ENCODE measurements at places on chromosomes 16 and 17. TPM values are rescaled to one million over a fixed set of nuclear protein-coding genes. Genes with fewer than 3 reads are reported as not detected.

HNF1B gene
- 7.0 TPM for total RNA-seq

- no peak for DNase-seq
These were observed 720 bp upstream of the ZPBP2 start for GRCh38 chr17:39867084-39867879.

- DNase-seq = no peak
These were observed 6.4 kb upstream of the SLFN12L start for GRCh38 chr17:35543856-35544255.

- no peak for DNase-seq
These were observed 86.3 kb upstream of the CACNG5 start for GRCh38 chr17:66748578-66748977.

DNA sequence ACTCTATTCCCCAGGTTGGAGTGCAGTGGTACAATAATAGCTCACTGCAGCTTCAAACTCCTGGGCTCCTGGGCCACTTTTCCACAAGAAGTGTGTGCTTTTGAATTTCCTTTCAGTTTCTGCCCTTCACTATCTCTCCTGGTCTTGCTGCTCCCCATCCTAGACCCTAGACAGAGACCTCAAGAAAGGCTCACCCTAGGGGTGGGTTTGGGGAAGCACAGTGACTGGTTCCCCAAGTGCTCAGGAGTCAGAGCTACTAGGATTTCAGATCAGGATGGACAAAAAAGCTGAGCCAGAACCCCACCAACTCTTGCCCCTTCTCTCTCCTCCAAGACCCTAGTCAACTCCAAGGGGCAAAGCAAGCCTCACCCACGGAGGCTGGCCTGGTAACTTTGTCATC, 1.6 kb upstream of the SEBOX start:
- no peak for DNase-seq

- no peak for DNase-seq
These were observed 412.2 kb downstream of the ZFHX3 start for GRCh38 chr16:72635694-72636093.

DNA sequence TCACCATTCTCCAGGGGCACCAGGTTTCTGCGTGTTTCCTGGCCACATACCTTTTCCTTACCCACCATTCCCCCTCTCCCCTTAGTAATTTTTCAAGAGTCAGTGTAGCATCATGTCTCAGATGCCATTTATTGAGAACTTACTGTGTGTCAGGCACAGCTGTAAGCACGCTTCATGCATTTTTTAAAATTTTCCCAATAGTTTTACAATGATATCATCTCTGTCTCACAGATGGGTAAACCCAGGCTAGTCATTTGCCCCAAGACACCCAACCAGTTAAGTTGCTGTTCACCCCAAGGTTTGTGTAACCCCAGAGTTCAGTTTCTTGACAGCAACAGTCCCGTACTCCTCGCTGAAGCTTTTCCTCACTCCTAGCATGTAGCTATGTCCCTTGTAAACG, 56.4 kb upstream of the IRX3 start:
- no peak for DNase-seq

C17orf107 gene
- 3.7 TPM for total RNA-seq

- DNase-seq = no peak
These were observed 302.9 kb upstream of the XYLT1 start for GRCh38 chr16:17773698-17774101.

DNA sequence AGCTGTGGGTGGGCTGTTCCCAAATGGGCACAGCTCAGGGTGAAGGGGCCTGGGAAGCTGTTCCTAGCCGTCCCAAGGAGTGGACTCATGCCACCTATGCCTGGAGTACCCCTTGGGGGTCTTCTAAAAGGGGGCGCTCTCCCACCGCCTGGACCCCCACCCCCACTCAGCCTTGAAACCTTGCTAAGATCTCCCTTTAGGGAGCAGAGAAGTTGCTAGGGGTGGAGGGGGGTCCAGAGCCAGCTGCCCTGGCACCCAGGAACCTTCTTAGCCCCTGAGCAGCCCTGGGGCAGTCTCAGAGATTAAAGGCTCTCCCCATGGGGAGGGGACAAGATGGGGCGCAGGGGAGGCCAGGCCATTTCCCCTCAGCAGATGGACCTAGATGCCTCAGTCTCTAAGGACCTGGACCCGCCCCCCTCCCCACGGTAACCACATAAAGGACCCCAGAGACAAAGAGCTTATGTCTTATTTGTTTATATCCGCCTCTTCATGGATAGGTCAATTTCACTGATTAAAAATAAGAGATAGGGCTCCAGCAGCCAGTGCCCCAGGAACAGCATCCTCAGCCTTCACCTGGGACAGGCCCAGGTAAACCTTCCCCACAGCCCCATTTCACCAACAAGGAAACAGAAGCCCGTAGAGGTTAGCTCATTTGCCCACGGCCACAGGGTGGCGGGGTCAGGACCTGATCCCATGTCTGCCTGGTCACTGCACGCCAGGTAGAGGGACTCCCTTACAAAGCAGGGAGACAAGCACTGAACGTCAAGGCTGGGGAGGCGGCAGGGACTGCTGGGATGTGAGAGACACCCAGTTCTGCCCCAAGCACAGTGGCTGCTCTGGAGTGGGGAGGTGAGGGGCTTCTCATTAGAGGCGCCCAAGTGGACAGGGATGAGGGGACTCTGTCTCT, 3.4 kb downstream of the MTSS2 start:
- DNase-seq = peak; percentile 77

DNA sequence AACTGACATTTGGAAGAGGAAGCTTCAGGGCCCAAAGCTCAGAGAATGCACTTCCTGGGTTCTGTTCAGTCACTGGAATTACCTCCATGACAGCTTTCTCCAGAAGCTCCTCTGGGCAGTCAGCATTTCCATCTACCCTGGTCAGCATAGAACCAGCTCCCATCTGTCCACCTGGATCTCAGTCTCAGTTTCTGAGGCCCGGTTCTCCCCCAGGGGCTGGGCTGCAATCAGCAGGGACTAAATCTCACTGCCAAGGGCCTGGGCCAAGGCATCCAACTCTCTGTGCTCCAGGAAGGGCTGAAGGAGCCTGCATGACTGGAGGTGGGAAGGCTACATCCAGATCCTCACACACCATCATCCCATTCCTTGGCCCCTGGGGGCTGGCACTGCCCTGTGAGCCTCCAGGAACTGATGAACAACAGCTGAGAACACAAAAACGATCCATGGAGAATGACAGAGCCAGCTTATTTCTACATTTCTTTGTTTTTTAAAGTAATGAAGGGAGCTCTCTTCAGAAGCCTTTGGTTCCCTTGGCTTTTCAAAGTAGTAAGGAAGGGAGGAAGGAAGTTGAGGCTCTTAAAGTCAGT, 66.3 kb upstream of the MRTFB start:
- no peak for DNase-seq

DNA sequence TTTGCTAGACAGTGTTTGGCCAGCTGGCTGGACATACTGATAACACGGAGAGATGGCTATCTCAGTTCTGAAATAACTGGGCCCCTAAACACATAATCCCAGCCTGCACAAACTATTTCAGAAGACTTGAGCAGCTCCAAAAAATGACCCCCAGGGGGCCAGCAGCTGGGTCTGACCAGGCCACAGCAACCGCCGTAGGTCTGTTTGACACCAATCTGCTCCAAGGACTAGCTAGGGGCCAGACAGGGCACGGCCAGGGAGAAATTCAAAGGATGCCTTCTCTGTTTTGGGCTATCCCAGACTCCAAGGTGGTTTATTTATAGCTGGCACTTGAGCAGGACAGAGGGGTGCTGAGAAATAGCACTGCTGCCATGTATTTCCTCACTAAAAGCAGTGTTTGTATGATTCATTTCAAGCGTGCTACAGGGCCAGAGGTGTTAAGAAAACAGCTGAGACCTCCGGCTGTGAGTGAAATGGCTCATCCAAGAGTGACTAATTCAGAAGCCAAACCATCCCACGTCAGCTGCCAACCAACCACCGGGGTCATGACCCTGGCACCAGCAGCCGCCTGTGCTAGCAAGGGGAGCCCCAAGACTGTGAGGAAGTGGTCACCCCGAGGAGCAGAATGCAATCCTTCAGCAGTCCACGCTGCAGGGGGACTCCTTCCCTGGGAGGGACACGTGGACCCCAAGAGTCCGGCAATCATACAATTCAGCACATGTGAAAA, 5.7 kb downstream of the GGA2 start:
- peak; percentile 74 for DNase-seq

CCL17 gene
- not detected for total RNA-seq

DNAH3 gene
- total RNA-seq = not detected

- DNase-seq = no peak
These were observed 700.3 kb downstream of the MAF start for GRCh38 chr16:78900044-78900811.

HSPB9 gene
- total RNA-seq = 0.97 TPM

- no peak for DNase-seq
These were observed 9.4 kb downstream of the GJC1 start for GRCh38 chr17:44820631-44821212.

GRCh38 chr16:12043953-12044352, 67.4 kb downstream of the SNX29 start:
- no peak for DNase-seq

GRCh38 chr17:6641247-6641863, 495 bp downstream of the TXNDC17 start:
- DNase-seq = no peak

DNA sequence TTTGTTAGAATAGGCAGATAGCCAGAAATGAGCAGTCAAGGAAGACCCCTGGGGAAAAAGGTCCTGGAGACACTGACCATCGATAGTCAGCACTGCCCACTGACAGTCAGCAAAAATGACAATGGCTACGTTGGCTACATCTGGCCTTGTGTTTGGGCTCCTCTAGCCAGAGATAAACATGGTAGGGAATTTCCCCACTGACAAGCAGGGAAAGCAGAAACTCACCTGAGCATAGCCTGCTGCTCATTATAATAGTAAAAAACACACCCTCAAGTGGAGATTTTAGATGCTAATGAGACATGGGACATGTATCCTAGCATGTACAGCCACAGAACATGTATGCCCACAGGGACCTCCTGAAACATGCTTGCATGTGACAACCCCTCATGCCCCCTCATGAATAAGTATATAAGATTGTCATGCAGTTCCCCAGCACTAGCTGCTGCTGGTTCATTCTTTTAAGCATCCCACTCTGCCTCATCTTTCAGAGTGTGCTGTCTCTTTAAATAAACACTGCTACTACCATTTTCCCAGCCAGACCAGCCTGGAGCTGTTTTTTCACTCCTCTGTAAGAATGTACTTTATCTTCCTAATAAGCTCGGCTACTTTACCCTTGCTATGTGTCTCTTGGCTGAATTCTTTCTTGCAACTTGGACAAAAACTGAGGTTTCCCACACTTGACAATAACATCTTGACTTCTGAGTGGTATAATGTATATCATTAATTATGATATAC, 550.1 kb upstream of the CDH8 start:
- DNase-seq = no peak

DNA sequence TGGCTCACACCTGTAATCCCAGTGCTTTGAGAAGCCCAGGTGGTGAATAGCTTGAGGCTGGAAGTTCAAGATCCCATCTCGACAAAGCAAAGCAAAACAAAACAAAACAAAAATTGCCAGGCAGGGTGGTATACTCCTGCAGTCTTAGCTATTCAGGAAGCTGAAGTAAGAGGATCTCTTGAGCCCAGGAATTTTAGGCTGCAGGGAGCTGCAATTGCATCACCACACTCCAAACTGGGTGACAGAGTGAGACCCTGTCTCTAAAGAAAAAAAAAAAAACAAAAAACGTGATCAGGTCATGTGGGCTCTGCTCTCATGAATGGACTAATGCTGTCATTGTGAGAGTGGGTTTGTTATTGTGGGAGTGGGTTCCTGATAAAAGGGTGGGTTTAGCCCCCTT, 409.1 kb downstream of the NPIPA7 start:
- no peak for DNase-seq

CCDC92B gene
- not detected for total RNA-seq

DNA sequence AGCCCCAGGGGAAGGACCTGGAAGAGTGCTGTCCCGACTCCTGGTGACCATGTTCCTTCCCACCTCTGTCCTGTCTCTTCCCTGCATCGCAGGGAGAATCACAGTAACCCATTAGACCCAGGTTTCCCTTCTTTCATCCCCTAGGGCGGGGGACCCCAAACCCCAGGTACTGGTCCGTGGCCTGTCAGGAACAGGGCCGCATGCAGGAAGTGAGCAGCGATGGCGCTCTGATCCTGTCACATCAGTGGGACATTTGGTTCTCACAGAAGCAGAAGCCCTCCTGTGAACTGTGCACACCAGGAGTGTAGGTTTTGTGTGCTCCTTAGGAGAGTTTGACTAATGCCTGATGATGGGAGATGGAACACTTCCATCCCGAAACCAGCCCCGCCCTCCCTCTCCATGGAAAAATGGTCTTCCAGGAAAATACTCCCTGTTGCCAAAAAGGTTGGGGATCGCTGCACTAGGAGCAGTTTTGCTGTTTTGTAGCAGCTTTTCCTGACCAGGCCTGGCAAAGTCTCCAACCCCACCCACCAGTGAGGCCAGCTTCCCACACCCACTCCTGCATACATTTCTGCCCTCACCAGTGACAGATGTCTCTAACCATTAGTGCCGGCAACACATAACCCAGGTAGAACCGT, 10.5 kb downstream of the MNT start:
- no peak for DNase-seq
